ENCODE measurements at places on chromosomes 1 and 21.
A peak's percentile ranks its signal among the peaks of the same experiment; 100 is the strongest.

DNA sequence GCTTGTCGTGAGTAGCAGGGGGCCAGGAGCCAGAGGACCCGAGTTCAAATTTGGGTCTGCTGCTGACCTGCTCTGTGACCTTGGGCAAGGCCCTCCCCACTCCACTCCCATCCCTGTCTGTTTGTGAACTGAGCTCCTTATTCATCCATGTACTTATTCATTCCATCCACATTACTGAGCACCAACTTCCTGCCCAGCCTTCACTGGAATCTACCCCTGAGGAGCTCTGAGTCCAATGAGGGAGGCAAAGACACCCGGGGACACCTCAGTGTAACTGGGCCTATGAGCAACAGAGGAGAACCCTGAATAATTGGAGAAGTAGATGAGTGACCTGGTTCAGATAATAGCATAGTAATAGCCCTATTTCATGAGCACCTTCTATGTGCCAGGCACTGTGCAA lies 8.9 kb downstream of the BSND start:
- H3K4me1 ChIP-seq = no peaks in the 10 kb centered on the region
- no peak for DNase-seq
- no peak overlapping the region for H3K4me3 ChIP-seq
- no peaks in the 10 kb centered on the region for H3K36me3 ChIP-seq
- no peak overlapping the region for H3K27ac ChIP-seq
- no peaks in the 10 kb centered on the region for H3K27me3 ChIP-seq

- H3K36me3 ChIP-seq = no peaks in the 10 kb centered on the region
- peak; percentile 73 for DNase-seq
- H3K4me1 ChIP-seq = peaks cover 24% of the 10 kb centered on the region
- no peaks in the 10 kb centered on the region for H3K27me3 ChIP-seq
Observed at GRCh38 chr1:110674337-110675059, at the start of gene KCNA3. Gene KCNA3, minus strand, starts transcription at chr1:110674940. Its CDS starts 131 bp downstream, at chr1:110674809.

DNA sequence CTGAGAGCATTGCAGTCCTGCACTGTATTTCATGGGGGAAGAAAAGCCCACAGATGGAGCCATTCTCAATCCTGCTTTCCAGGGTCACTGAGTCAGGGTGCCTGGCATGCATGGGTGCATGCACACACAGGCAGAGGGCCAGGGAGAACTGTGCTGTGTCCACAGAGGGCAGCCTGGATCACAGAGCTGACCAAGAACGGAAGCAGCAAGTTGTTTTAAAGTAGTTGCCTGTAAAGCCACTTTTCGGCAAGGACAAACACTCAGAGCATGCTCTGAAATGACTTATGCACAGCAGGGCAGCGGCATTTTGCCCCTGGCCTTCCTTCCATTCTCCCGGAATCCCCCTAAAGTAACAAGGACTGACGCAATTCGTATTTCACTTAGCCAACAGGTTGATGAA lies 3.6 kb downstream of the ERG start:
- no peaks in the 10 kb centered on the region for H3K27me3 ChIP-seq
- H3K4me1 ChIP-seq = no peaks in the 10 kb centered on the region
- no peak overlapping the region for H3K4me3 ChIP-seq
- H3K36me3 ChIP-seq = no peaks in the 10 kb centered on the region

DNA sequence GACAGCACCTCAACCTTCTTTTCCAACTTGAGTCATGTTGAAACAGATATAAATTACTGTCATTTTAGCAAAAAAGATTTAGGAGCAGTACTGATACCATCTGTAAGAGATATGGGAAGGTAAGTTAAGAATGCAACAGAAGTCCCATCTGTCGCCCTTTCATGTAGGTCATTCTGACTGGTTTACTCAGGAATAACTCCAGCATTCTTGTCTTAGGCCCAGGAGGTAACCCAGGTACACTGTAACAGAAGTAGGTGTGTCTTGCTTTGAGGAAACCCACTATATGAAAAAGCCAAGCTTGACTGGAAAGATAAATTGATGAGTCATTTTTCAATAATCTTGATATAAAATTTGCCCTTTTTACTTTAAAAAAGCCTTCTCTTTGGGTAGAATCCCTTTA lies 35.4 kb downstream of the PGM1 start:
- H3K36me3 ChIP-seq = peaks cover 10% of the 10 kb centered on the region
- no peak overlapping the region for H3K4me3 ChIP-seq
- no peaks in the 10 kb centered on the region for H3K4me1 ChIP-seq
- DNase-seq = no peak

DNA sequence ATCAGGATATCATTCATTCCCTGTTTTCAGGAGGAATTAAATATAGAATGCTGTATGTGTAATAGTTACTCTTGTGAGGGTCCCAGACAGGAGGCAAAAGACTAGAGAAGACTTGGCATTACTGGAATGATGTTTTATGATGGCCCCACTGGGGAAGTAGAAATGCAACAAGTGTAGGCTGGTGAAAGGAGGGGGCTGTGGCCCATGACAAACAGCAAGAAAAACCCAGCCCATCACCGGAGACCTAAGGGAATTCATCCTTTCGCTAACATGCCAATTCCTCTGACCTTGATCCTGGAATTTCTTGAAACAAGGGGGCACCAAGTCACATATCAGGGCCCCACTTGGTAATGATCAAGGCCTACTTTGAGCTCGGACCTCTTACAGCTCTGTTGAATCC lies 5.5 kb upstream of the IFNGR2 start:
- no peak overlapping the region for H3K27ac ChIP-seq
- no peak overlapping the region for H3K4me3 ChIP-seq
- no peaks in the 10 kb centered on the region for H3K27me3 ChIP-seq
- peaks cover 3% of the 10 kb centered on the region for H3K4me1 ChIP-seq
- no peak for DNase-seq

- no peak overlapping the region for H3K4me3 ChIP-seq
- no peaks in the 10 kb centered on the region for H3K27me3 ChIP-seq
- no peak overlapping the region for H3K27ac ChIP-seq
- H3K4me1 ChIP-seq = peaks cover 12% of the 10 kb centered on the region
- H3K36me3 ChIP-seq = peaks cover 38% of the 10 kb centered on the region
Observed at GRCh38 chr1:160614410-160614809, 32.4 kb downstream of the SLAMF1 start.

- no peak overlapping the region for H3K4me3 ChIP-seq
- no peaks in the 10 kb centered on the region for H3K4me1 ChIP-seq
- no peak for DNase-seq
- H3K27me3 ChIP-seq = no peaks in the 10 kb centered on the region
- H3K27ac ChIP-seq = no peak overlapping the region
- no peaks in the 10 kb centered on the region for H3K36me3 ChIP-seq
Observed at GRCh38 chr21:15688809-15689208, 41.0 kb upstream of the USP25 start.

- H3K36me3 ChIP-seq = no peaks in the 10 kb centered on the region
- no peak overlapping the region for H3K27ac ChIP-seq
- H3K4me3 ChIP-seq = no peak overlapping the region
- H3K27me3 ChIP-seq = no peaks in the 10 kb centered on the region
- no peak for DNase-seq
Observed at GRCh38 chr1:221394011-221394544, 347.8 kb downstream of the DUSP10 start.

DNA sequence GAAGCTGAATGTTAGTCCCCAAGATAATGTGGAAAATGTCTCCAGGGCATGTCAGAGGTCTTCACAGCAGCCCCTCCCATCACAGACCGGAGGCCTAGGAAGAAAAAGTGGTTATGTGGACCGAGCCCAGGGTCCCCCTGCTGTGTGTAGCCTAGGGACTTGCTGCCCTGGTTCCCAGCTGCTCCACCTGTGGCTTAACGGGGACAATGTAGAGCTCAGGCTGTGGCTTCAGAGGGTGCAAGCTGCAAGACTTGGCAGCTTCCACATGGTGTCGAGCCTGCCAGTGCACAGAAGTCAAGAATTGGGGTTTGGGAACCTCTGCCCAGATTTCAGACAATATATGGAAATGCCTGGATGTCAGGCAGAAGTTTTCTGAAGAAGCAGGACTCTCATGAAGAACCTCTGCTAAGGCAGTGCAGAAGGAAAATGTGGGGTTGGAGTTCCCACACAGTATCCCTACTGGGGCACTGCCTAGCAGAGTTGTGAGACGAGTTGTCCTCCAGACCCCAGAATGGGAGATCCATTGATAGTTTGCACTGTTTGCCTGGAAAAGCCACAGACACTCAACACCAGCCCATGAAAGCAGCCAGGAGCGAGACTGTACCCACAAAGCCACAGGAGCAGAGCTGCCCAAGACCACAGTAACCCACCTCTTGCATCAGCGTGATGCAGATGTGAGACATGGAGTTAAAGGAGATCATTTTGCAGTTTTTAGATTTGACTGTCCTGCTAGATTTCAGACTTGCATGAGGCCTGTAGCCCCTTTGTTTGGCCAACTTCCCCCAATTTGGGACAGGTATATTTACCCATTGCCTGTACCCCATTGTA lies 204.9 kb downstream of the MRPL39 start:
- H3K27me3 ChIP-seq = no peaks in the 10 kb centered on the region
- no peak for DNase-seq
- no peak overlapping the region for H3K4me3 ChIP-seq
- H3K4me1 ChIP-seq = no peaks in the 10 kb centered on the region
- H3K27ac ChIP-seq = no peak overlapping the region
- no peaks in the 10 kb centered on the region for H3K36me3 ChIP-seq

DNA sequence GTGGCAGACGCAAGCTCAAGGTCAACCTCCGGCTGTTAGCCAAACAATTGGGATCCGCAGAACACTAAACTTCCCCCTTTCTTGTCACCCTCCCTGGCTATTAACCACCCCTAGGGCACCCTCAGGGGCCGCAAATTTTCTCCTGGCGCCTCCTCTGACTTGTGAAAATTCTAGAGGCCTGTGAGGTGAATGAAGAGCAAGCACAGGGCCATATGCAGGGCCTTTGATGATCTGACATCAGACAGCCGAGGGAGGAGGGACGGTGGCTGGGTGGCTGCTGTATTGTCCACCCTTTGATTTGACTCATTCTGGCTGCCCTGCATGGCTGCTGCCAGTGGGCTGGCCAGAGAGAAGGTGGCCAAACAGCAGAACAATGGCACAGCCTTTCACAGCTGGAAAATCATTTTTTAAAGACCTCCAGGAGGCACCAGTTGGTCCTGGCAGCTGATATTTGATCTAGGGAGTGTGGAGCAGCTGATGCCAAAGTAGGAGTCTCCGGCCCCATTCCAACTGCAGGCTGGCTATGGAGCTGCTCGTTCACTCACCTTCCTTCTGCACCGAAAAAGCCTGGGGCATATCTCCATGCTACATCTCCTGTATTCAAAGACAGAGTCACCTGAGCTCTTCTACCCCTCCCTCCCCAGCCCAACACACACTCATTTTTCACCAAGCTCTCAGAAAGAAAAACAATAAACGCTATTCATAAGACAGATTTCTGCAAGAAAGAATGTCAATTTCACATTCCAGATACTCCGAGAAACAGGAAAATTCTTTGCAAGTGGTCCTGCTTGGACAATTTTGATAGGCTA lies 44.9 kb upstream of the BARHL2 start:
- H3K27ac ChIP-seq = no peak overlapping the region
- no peak for DNase-seq
- no peaks in the 10 kb centered on the region for H3K27me3 ChIP-seq
- H3K36me3 ChIP-seq = no peaks in the 10 kb centered on the region
- H3K4me3 ChIP-seq = no peak overlapping the region

All from CD8-positive, alpha-beta memory T cell (primary cell).